Lower leg skin (tissue), 4 donors: ENCODE measurements at places on chromosomes 12 and 14.

DNA sequence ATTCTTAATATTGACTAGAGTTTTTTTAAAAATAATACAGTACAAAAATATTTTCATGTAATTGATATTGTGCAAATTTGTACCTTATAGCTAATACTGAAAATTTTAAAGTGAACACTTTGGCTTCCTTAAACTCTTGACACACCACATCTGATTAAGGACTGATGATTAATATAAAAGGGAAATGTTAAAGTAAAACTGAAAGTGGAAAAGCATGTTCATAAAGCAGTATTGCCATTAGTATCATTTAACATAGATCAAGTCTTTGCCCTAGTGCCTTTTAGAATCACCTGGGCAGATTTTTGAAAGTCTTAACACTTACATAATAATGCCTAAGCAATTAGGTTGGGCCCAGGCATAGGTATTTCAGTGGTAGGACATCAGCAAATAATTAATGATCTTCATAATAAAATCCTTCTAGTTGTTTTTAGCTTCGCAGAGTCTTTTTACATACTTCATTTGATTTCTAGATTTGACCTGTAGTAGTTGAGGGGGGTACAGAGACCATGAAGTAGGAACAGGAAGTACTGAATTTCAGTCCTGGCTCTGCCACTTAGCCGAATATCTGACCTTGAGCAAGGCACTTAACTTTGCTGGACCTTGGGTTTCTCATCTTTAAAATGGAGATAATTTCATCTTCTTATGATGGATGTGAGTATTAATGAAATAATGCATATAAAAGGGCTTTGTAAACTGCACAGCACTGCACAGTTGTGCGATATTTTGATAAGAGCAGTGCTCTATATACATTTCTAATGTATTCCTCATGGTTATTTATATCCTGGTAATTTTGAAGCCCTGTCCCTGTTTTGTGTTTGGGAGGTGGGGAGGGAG is 43.7 kb downstream of the MARK3 start:
- DNase-seq = no peak

GRCh38 chr12:131729254-131729955 is 18.5 kb downstream of the SFSWAP start:
- DNase-seq = no peak

GRCh38 chr12:54394281-54394719 is 9.8 kb upstream of the ZNF385A start:
- DNase-seq = no peak

- DNase-seq = no peak
Observed at GRCh38 chr12:112473056-112473455, 54.3 kb downstream of the PTPN11 start.
